ENCODE measurements at places on chromosomes 1 and 21. TPM values are rescaled to one million over a fixed set of nuclear protein-coding genes. Genes with fewer than 3 reads are reported as not detected.

- DNase-seq, result no peak
Observed at GRCh38 chr1:223140611-223141405, 2.2 kb downstream of the TLR5 start.

DNA sequence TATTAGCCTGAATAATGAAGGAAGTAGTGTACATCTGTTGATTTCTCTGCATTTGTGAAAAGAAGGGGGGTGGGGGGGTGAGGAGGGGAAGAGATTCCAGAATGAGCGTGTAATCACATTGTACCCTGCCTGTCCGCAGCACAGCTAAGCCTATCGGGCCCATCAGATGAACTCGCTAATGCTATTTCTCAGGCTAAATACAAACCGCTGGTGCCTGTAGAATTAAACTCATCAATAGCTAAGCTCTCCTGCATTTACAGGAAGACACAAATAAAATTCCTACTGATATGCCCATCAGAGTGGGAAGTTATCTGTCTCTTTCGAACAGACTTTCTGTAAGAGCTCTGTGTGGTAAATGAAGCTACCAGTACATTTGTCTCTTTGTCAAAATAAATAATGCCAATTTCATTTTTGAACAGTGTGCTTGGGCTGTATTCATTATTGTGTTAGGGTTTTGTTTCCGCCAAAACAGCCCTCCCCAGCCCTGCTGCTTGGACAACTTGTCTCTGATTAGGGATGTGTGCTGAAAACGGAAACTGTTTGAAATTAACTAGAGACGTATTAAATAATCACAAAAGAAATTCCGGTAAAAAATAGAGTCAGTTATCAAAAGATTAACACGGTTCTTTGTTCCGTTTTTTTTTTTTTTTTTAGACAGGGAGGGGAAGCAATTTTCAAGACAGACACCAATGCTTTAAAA, 305.4 kb downstream of the TTLL7 start:
- no peak for DNase-seq

DNA sequence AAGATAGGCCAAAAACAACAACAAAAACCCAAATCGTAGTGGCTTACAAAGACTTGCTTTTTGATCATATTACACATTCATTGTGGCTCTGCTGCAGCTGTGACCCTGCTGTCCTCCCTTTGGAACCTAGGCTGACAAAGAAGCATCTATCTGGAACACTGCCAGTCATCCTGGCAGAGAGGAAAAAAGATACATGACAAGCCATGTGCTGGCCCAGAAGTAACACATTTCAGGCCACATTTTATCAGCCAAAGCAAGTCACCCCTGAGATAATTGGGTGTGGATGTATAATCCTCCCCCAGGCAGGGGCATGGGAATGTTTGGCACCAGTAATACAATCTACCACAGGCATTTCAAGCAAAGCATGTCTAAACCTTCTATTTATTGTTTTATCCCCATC, 37.2 kb upstream of the AGO1 start:
- DNase-seq, result no peak

DNA sequence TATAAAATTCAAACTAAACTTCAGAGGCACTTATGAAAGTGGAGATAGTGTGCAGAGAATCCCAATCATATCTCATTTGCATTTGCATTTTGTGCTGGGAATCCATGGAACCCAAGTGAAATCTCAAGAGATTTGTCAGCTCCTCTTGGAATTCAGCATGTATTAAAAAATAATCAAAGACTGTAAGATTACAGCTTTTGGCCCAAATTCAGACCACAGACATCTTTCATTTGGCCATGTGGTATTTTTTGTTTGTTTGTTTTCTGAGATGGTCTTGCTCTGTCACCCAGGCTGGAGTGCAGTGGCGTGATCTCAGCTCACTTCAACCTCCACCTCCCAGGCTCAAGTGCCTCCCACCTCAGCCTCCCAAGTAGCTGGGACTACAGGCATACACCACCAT, 3.8 kb upstream of the CACYBP start:
- no peak for DNase-seq

The KRTAP21-2 gene
- not detected for total RNA-seq

The ZNF678 gene
- 12.1 TPM for total RNA-seq

The RAD54L gene
- total RNA-seq, result 1.3 TPM

The PLA2G5 gene
- total RNA-seq, result not detected

DNA sequence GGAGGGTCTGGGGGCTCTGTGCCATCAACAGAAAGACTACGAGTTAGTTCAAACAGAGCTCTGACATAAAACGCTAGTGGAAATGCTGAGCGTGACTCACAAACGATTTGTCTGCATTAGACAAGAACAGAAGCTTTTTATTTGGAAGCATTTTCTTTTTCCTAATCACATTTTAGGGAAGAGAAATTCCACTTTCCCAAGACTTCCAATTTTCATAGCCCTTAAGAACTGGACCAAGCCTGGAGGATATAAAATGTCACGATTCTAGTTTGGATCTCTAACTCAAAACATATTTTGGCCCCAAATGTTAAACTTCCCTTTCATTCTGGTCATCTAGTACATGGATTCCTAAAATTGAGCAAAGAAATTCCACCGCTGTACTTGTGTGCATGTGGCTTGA, 320.0 kb downstream of the PCP4 start:
- DNase-seq, result no peak

DNA sequence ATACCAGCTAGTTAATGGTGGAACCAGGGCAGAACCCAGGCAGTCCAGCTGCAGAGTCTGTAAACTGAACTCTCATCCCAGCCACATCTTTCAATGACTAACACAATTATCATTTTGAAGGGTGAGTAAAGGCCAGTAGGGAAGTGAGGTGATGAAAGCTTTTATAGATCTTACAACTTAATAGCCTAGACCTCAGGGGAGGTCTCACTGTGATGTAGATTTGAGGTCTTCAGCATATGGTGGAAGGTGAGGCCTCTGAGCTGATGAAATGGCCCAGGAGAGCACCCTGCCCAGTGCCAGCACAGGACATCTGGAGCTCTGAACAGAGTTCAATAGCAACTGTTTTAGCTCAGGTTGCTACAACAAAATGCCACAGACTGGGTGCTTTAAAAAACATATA, 44.8 kb upstream of the POU2F1 start:
- no peak for DNase-seq

DNA sequence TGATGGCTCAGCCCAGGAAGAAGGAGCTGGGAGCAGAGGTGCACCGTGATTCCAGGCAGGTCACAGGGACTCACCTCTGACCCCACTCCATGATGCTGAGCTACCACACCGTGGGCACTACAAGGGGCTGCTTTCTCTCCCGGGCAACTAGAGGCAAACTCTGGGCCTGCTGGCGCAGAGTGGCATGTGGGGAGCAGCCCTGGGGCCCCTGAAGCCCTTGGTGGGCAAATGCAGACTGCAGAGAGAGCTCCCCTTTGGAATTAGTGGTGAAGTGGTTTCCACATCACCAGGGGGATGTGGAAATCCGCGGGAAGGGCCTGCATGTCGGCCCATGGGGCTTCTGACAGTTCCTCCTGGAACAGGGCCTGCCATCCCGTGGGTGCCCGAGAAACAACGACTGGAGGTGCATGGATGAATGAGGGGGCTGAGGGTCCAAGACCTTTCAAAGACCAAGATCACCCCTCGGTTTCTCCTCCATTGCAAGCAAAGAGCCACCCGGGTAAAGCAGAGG, 11.8 kb upstream of the MMEL1 start:
- no peak for DNase-seq

GRCh38 chr1:161179698-161180097, 2.4 kb upstream of the B4GALT3 start:
- DNase-seq, result no peak

DNA sequence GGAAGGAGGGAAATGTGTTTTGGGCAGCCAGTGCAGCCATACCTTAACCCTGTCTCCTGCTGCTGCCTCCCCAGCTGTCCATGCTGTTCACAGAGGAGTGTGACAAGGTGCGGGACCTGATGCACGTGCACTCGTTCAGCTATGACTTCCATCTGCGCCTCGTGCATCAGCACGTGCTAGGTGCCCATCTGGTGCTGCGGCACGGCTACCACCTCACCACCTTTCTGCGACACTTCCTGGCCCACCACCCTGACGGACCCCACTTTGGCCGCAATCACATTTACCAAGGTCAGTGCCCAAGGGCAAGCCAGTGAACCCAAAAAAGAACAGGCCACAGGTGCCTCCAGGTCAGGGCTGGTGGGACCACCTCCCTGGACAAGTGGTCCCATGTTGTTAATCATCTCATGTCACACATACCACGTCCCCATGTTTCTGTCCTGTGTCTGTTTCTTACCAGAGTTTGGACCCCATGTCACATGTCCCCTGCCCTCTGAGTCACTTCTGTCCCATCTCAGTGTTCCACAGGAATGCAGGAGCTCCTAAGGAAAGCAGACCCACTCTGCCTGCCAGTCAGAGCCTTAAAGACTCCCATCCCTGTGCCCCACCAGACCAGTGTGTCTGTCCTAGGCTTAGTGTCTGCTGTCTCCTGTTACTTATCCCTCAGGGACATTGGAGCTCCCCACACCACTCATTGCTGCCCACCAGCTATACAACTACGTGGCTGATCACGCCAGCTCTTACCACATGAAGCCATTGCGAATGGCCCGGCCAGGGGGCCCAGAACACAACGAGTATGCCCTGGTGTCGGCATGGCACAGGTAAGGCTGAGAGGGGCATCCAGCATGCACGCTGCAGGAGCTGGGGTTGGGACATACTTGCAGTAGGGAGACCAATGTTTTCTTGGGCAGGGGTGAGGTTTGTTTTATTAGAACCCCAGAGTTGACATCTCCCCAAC, 6.6 kb downstream of the HYI start:
- DNase-seq, result no peak

DNA sequence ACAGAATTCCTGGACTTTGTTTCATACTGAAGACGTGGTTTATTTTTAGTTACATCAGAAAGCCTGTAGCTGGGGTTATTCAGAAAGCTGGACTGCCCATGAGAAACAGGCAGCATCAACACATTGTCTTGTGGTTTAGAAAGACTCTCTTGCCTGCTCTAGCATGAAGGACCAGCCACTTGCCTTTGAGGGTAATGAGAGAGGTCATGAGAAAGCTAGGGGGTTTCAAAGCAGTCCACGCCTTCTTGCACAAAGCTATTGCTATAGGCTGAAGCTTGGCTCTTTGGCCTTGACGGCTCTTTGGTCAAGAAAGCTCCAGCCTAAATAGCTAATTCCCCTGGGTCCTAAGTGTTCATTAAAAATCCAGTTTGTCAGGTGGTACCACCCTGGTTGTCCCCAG, 208.1 kb downstream of the PRDM2 start:
- DNase-seq, result no peak

The UCHL5 gene
- total RNA-seq, result 31.3 TPM

The FNDC5 gene
- not detected for total RNA-seq

GRCh38 chr1:117928881-117929342, 509 bp downstream of the GDAP2 start:
- DNase-seq, result peak; percentile 23

DNA sequence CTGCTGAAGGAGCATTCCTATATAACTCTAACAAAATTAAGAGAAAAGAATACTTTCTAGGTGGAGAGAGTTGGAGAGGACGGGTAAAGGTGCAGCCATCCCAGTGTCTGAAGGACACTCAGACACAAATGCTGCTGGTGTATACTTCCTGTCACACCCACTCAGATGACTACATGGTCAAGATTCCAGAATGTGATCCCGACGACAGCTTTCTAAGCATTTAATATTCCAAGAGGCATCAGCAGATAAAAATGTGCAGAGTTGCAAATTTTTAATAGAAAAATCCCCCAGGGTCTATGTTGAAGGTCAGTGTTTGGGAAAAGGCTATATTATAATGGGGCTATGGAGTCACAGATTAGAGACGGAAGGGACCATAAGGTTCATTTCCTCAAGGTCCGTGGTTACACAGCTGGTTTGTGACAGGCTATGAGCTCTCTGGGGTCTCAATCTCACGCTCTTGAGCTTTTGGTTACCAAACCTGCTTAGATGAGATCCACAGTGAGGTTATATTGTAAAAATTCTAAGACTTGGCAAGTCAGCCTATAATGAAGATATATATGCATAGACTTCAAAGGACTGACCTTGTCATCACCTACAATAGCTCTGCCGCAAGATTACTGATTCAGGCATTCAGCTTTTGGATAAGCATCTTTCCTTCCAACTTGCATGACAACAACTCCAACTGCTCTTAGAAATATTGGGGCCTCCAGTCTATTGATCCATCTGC, 35.1 kb downstream of the ZNF281 start:
- no peak for DNase-seq

The GPR52 gene
- total RNA-seq, result not detected

GRCh38 chr1:211938561-211938997, 96.8 kb downstream of the INTS7 start:
- DNase-seq, result no peak

DNA sequence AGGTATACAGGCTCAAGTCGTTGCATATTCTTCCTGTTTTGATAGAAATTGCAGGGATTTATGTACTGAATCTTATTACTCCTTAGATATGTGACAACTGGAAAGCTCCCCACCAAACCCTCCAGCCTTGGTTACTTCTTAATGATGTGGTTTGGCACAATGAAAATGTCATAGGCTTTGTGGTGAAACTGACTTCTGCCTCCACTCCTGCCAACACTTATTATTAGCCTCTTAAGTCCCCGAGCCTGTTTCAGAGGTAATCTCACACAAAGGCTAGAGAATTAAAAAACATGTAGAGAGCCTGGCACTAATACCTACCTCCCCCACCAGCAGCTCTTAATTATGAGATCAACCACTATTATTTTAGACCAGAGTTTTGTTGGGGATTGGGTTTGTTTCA, 4.2 kb downstream of the COX20 start:
- DNase-seq, result no peak

- DNase-seq, result no peak
Observed at GRCh38 chr1:21537932-21538630, 28.9 kb downstream of the ALPL start.

DNA sequence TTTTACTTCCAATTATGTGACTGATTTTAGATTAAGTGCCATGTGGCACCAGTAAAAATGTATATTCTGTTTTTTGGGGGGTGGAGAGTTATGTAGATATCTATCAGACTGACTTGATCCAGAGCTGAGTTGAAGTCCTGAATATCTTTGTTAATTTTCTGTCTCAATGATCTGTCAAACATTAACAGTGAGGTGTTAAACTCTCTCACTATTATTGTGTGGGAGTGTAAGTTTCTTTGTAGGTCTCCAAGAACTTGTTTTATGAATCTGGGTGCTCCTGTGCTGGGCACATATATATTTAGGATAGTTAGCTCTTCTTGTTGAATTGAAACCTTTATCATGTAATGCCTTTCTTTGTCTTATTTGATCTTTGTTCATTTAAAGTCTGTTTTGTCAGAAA, 276.5 kb upstream of the USP25 start:
- DNase-seq, result no peak

DNA sequence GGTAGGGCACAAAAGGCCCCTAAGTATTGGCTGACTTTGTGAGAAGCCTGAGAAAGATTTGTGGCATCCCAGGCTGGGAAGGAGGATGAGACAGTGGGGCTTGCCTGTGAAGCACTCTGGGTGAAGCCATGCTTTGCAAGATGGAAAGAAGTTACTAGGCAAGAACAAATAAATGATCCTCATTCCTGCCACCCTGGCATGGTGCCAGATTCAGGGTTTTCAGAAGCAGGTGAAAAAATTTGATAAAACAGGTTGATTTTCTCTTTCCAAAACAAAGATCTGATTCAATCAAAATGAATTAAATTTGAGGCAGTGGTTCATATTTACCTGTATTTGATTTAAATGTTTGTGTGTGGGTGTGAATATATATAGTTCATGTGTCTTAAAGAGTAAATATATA, 386.9 kb upstream of the PROX1 start:
- no peak for DNase-seq

- no peak for DNase-seq
Observed at GRCh38 chr1:240244968-240245628, 153.4 kb downstream of the FMN2 start.

GRCh38 chr1:62687421-62687902, 724 bp downstream of the DOCK7 start:
- no peak for DNase-seq

The THAP3 gene
- total RNA-seq, result 19.7 TPM
